Globus pallidus (tissue), 1 donor: ENCODE measurements at places on chromosomes 16 and 17.

GRCh38 chr17:72984926-72985325, 107.6 kb downstream of the SLC39A11 start:
- no peak for DNase-seq

DNA sequence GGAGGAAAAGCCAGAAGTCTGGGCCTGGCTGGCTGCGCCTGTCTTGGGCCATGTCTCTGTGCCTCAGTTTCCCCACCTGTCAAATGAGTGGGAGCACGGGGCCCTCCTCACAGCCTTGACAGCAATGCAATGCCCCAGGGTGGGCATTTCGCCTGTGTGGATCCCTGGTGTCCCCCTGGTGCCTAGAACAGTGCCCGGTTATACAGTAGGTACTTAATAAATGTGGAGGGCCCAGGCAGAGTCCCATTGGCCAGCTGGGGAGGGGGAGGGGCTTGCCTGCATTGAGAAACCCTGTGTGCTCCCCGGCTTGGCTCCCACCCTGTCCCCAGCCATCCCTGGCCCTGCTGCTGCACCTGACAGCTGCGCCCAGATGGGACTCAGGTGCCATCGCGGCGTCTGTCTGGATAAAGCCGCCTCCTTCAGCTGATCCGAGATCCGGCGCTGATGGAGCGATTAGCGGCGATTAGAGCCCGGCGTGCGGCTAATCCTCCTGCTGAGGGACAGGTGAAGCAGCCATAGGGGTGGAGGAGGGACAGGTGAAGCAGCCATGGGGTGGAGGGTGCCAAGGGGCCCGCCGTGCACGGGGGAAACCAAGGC, 12.4 kb downstream of the ZFPM1 start:
- DNase-seq, result no peak

DNA sequence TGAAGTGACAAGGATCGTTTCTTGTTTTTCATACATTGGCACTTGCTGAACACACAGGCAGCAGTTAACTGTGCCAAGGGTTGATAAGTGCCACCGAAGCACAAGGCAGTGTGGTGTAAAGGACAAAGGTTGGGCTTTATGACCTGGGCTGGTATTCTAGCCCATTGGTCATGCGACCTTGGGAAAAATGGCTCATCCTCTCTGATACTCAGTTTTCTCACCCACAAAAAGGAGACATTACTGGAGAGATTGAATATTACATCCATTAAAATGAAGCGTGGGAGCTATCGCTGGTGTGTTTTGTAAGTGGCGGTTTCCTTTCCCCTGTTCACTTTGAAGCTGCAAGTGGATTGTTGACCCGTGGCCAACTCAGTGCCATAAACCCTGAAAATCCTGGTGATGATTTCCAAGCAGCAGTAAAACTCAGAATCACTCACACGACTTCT, 216.9 kb downstream of the HAPSTR1 start:
- DNase-seq, result no peak

DNA sequence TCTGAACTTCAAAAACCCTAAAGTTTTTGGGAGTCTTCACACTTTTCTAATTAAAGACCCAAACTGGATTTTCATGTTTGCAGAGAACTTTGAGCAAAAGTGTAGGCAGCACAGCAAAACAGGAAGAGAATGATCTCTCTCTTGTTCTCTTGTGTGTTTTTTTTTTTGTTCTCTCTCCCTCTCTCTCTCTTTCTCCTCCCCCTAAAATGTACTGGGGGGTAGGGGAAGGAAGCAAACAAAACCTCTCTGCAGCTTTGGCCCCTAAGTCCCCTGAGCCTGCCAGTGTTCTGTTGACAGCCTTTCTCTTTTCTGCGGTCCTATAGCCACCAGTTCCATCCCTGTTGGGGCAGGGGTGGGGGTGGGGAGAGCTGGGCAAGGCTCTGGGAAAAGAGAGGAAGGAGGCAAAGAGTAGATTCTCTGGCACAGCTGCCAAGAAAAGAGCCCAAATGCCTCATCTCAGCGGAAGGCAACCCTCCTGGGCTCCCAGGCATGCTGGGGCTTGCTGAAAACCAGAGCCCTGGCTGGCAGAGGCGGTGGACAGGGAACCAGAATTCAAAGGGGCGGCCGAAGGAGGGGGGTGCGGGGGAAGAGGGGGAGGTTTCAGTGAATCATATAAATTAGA, 295.3 kb downstream of the SOX9 start:
- peak; percentile 62 for DNase-seq

- no peak for DNase-seq
Observed at GRCh38 chr16:69338557-69339288, 641 bp downstream of the COG8 start.

DNA sequence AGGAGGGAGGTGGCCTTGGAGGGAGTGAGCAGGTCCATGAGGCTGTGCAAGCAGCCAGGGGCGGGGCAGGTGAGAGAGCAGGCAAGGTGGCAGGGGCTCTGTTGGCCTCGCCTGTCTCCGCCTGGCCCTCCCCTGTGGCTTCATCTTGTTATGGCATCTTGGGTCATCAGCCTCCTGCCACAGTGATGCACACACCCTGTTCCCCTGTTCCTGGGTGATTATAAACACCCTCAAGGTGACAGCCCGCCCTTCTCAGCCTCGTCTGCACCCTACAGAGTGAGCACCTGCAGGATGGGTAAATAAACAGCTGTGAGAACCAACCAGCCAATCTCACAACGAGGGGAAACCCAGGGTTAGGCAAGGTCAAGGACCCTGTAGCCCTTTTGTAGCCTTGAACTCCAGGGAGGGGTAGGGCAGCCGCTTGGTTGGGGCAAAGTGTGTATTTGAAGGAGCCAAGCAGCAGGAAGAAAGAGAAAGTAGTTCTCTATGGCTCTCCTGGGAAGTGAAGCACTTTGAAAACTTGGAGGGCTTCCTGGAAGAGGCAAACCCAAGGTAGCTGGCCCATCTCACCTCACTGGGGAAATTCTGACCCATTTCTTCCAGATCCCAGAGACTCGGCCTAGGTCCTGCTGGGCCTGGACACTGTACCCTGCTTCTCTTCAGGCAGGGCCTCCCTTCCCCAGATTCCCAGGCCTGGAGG, 60.6 kb downstream of the NT5M start:
- no peak for DNase-seq

- DNase-seq, result peak; percentile 15
Observed at GRCh38 chr17:47776330-47777197, 43.5 kb downstream of the TBX21 start.

DNA sequence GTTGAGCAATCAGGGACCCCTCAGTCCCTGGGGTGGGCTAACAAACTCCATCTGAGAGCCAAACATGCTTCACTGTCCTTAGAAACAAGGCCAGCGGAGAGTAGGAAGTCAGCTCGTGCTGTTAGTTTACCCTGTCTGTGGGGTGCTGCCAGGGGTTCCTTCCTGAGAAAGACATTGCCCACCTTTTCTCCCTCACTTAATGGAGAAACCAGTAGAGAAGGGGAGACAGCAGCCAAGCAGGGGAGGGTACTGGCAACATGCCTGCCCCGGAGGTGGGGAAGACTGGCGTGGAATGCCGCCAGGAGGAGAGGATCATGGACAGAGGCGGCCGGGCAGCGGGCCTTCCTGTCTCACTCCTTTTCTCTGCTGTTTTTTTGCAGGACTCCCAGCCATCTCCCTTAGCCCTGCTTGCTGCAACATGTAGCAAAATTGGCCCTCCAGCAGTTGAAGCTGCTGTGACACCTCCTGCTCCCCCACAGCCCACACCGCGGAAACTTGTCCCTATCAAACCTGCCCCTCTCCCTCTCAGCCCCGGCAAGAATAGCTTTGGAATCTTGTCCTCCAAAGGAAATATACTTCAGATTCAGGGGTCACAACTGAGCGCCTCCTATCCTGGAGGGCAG, 19.9 kb downstream of the SP2 start:
- no peak for DNase-seq

DNA sequence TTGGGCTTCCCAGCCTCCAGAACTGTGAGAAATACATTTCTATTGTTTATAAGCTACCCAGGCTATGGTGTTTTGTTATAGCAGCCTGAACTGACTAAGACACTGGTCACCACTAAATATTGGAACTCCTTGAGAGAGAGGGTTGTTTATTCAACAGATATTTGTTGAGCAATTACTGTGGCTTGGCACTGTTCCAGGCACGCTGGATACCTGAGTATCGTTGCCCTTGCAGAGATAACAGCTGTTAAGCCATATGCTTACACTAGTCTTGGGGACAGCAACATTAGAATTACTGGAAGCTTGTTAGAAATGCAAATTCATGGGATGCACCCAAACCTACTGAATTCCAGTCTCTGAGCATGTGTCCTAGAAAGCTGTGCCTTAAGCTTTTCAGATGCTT, 230.7 kb downstream of the HS3ST4 start:
- DNase-seq, result no peak

DNA sequence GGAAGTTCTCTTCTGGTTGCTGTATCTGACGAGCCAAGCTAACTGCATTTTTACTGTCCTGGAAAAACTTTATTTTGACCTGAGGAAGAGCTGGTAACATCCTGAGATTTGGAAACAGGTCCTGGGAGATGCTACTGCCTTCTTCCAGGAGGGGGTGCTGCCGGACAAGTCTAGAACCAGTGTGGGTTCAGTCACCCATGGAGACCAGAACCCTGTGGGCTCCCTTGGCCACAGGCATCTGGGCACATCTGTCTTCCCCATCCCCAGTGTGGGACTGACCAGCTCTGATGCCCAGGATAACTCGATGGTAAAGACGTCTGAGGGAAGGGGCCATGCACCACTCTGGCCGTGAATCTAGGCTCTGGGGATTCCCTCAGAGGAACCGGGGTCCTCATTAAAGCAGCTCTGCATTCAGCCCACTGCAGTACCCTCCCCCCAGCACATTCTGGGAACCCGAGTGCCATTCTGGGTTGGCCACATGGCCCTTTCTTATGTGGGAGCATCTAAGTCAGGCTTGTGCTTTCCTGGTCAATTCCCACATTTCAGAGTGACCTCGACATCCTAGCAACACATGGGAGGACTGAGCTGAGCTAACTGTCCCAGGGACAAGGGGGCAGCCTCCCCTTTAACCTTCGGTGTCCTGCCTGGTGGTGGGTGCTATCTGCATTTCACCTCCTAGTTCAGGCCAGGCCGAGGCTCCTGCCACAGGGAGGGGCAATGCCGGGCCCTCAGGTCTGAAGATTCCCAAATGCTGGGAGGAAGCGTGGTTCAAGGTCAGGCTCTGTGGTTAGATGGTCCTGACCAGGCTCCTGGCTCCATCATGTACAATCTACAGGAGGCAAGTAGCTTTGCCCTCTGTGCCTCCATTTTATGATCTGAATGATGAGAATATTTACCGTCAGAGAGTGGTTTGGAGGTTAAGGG, 6.4 kb downstream of the C16orf86 start:
- peak; percentile 55 for DNase-seq

DNA sequence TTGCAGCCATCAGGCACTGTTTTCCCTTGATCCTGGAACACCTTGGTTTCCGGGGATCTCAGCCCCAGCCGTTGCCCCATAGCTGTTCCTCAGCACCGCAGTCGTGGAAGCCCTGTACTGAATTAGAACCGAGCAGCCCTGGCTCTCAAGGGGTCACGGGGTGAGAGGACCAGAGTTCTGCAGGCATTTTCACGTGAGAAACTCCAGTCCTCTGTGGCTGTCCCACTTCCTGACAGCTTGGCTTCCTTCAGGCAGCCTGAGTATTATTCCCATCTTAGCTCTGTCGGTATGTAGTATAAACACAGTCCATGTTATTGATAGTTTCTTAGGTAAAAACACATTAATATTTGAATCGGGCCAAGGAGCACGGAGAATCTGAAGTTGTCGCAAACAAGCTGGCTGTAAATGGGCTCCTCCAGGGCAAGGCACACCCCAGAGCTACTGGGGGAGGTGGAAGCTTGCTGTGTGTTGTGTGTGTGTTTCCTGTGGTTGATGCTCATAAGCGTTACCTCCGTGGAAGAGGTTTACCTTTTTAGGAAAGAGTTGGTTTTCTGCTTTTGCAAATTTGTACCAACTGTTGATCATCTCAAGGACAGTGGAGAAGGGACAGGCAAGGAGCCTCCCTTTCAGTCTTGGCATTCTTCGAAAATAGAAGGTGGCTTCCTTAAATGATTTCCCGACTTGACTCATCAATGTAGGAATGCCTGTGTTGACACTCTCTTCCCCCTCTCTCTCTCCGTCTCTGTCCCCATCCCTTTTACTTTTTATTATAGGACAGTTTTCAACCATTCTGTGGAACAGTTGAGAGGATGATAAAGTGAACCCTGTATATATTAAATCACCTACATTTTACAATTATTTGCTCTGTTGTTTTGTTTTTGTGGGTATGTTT, 208.9 kb upstream of the CHMP6 start:
- no peak for DNase-seq

GRCh38 chr16:1890708-1891050, 18.7 kb upstream of the MEIOB start:
- no peak for DNase-seq

DNA sequence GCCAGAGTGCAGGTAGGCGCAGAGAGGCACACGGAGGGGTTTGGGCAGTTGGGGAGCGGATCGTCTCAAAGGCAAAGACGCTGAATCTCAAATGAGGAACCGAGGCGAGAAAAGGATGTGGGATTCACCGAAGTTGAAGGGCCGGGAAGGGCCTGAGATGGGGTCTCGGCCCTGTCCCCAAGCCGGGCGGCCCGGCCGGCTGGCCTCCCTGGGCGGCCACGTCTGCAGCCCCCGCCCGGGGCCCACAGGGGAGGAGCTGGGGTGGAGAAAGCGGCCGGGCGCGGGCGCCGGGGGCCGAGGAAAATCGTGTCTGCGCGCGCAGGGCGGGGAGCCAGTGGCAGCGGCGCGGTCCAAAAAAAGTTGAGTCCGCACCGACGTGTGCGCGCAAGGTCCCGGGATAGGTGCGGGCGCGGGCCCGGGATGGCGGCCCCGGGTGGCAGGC, 458 bp downstream of the SLC12A4 start:
- no peak for DNase-seq

DNA sequence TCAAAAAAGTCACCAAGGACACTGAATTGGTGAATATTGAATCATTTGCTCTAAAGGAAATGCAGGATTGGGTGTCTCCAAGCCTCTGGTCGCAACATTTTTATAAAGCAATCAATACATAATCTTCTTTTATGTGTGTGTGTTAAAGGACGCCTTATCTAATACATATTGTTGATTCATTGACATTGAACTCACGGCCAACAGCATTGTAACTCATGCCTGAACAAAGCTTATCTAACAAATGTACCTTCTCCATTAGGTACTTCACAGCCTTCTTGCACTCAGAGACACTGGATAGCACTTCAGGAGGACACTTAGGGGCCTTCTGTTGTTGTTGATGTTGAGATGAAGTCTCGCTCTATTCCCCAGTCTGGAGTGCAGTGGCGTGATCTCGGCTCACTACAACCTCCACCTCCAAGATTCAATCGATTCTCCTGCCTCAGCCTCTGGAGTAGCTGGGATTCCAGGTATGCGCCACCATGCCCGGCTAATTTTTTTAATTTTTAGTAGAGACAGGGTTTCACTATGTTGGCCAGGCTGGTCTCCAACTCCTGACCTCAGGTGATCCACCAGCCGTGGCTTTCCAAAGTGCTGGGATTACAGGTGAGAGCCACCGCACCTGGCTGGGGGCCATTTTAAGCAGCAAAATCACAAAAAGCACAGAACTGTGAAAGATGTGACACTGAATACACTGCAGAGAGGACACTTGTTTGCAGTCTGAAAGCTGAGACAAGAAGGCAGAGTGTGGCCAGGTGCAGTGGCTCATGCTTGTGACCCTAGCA, 13.2 kb upstream of the PDXDC1 start:
- DNase-seq, result no peak

GRCh38 chr16:57240851-57241250, 4.2 kb upstream of the ARL2BP start:
- no peak for DNase-seq

- DNase-seq, result no peak
Observed at GRCh38 chr16:80028581-80029380, 428.2 kb upstream of the MAF start.

- DNase-seq, result peak; percentile 75
Observed at GRCh38 chr17:74864866-74865395, 5.2 kb upstream of the GRIN2C start.
